ENCODE measurements at places on chromosomes 2 and 18. TPM values are rescaled to one million over a fixed set of nuclear protein-coding genes. Genes with fewer than 3 reads are reported as not detected.

DNA sequence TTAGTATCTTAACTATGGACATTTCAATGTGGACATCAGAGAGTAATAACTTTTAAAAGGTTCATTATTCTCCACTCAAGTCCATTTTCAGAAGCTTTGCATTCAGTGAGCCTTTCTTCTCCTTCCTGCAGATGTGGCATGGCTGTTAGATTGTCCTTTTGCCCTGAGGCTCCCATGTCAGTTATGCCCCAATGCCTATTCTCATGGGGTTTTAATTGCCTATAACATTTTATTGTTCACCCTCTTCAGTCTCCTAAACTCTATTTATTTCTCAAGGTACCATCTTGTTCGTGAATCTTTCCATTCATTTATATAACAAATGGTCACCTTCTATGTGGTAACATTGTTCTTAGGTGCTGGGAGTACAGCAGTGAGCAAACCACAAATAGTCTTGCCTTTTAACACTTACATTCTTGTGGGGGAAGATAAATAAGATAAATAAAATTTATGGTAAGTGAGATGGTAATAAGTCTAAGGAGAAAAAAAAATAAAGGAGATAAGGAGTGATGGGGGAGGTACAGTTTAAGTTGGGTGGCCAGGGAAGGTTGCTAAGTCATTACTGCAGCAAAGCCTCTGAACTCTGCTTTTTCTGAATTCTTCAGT lies 277.9 kb upstream of the SIX3 start:
- no peak for DNase-seq

DNA sequence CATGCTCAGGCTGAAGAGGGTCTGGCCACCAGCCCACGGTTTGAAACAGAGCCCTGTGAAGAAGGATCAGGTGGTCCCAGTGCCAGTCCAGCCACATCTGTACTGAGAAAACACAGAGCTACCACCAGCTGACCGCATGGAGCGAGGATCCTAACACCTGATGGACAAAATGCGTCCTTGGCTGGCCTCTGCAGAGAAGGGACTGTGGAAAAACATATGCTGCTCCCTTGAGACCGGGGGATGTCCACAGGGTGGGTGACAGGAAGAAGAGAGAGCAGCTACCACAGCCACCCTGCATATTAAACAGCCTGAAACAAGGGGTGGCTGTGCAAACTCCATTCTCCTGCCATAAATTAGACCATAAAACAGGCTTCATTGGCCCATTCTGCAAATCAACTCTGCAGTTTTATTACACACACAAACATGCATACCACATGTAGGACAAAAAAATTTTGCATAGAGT lies 137.2 kb downstream of the BCL2 start:
- no peak for DNase-seq

DNA sequence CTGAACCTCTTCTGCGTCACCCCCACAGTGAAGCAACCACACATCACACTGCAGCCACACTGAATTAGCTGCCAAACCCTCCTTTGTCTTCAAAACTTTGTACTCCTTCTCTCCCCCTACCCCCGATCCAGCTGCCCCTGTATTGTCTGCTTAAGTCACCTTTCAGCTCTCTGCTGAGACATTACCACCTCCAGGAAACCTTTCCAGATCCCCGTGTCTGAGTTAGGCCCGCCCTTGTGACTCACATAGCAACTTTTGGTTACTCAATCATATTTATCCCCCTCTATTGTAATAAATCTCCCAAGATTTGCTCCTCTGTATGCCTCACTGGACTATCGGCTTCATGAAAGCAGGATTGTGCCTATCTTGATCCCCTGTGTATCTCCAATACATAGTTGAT lies 82.8 kb upstream of the CDCA7 start:
- no peak for DNase-seq

PCARE gene
- total RNA-seq = not detected

- no peak for DNase-seq
Measured at GRCh38 chr2:239916205-239917124, 108.7 kb downstream of the NDUFA10 start.

- DNase-seq = no peak
Measured at GRCh38 chr2:165718610-165719210, 75.3 kb downstream of the GALNT3 start.

GALNT13 gene
- total RNA-seq = 0.60 TPM

- no peak for DNase-seq
Measured at GRCh38 chr2:145597809-145598208, 1077.9 kb upstream of the ZEB2 start.

- DNase-seq = no peak
Measured at GRCh38 chr2:26580751-26581150, 60.4 kb downstream of the CIB4 start.

- no peak for DNase-seq
Measured at GRCh38 chr2:201930831-201931230, 102.8 kb upstream of the FZD7 start.

GRCh38 chr2:187297801-187298200 lies 150.3 kb downstream of the CALCRL start:
- DNase-seq = no peak

HOXD10 gene
- total RNA-seq = not detected

- no peak for DNase-seq
Measured at GRCh38 chr2:206218796-206219499, 55.5 kb upstream of the ZDBF2 start.

GRCh38 chr2:23283653-23284052 lies 101.3 kb upstream of the KLHL29 start:
- no peak for DNase-seq
